ENCODE measurements at places on chromosomes 3 and 15.

DNA sequence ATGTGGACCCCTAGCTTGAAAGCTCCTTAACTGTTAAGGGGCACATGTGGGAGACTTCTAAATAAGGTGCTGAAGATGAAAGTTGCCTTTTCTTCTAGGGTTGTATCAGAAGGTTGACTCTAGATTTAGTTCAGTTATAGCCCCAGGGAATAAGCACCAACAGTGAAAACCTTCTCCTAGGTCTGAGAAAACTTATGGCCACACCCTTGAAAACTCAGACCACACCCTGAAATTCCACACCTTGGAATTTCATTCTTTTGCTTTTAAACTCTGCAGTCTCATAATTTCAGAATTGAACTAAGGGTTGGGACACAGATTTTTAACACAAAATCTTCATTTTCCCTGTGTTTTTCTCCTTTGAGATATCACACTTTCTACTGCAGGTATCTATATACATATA, 355.8 kb upstream of the IL12A start:
- H3K27me3 ChIP-seq, result no peaks in the 10 kb centered on the region
- H3K27ac ChIP-seq, result no peak overlapping the region
- H3K4me1 ChIP-seq, result peaks cover 4% of the 10 kb centered on the region

DNA sequence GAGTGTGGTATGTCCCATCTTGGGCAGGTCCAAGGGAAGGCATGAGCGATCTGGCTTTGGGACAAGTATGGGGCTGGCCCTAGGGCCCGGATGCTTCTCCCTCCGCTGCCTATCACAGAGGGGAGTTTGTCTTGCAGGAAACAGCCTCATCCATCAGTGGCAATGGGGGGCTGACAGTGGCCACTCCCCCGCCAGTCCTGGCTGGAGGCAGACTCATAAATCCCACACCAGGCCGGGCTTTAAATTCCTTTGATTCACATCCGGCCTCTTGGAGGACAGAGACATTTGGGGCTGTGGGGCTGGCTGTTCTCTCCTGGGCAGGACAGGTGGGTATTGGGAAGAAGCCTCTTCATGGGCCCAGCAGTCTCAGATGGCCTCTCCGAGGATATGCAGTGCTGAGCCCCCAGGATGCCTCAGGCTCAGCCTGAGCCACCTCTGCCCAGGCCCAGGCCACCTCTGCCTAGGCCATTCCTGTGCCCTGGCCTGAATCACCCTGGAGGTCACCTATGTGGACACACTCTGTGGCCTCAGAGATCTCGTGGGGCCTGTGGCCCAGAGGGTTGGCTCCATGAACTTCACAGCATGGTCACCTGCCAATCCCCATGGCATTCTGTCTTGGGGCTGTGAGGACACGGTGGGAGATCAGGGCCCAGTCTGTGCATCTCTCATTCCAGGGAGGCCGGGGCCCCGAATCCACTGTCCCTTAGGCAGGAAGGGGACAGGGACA, 84.2 kb upstream of the GOLGA6L4 start:
- no peak overlapping the region for H3K4me3 ChIP-seq
- H3K4me1 ChIP-seq, result peaks cover 16% of the 10 kb centered on the region
- no peak for DNase-seq
- H3K27ac ChIP-seq, result no peak overlapping the region

DNA sequence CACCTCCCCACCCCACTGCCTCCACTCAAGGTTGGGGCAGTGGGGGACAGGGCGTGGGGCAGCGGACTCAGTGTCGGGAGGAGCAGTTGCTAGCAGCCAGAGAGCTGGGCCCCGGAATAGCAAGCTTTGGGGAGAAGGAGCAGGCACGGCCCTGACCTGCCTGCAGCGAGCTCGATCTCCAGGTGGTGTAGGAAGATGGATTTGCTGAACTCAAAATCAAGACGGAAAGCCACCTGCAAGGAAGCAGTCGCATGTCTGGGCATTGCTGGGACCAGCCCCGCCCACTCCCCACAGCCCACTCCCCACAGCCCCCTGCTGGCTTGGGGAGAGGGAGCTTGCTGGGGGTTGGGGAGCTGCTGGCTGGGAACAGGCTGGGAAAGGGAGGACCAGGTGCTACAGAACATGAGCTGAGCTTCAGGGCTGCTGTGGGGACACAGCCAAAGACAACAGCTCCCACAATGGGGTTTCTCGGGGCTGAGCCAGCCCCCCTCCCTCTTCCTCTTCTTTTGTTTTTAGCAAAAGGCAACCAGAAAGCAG, 38.0 kb downstream of the FEM1B start:
- H3K4me1 ChIP-seq, result peaks cover 22% of the 10 kb centered on the region
- no peak for DNase-seq
- no peak overlapping the region for H3K27ac ChIP-seq
- no peaks in the 10 kb centered on the region for H3K36me3 ChIP-seq
- H3K4me3 ChIP-seq, result no peak overlapping the region

DNA sequence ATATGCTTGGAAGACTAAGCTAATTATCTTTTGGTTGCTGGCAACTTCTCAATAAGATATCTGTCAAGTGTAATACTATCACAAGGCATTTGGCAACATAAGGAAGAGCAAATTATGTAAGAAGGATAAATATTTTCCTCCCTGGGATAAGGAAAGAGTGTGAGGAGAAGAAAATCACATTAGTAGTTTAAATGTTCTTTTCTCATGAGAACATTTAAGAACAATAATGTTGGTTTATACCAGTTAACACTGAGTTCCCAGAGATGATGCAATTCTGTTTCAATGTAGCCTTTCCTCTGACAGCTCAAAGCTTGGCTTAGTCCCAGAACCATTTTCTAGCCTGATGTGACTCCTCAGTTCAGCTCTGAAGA, 66.1 kb upstream of the NPHP3 start:
- no peaks in the 10 kb centered on the region for H3K27me3 ChIP-seq
- no peak overlapping the region for H3K27ac ChIP-seq
- no peaks in the 10 kb centered on the region for H3K36me3 ChIP-seq
- H3K4me1 ChIP-seq, result no peaks in the 10 kb centered on the region
- no peak for DNase-seq

GRCh38 chr3:2360815-2361214, 262.1 kb downstream of the CNTN4 start:
- no peaks in the 10 kb centered on the region for H3K27me3 ChIP-seq
- no peak overlapping the region for H3K4me3 ChIP-seq
- no peak overlapping the region for H3K27ac ChIP-seq
- H3K36me3 ChIP-seq, result no peaks in the 10 kb centered on the region

DNA sequence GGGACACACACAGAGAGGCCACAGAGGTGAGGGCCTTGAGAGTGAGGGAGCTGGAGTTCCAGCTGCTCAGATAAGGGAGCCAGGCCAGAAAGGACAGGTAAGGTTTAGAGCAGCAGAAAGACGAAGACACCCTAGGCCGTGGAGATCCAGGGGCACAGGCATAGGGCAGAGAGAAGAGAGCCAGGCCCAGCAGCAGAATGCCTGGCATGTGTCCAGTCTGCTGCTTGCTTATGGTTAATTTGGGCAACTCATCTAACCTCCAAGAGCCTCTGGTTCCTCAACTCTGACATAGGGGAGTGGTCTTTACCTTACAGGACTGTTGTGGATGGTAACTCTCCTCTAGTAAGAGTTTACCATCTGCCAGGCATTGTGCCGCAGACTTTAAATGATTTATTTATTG, 35.9 kb downstream of the STARD5 start:
- H3K27ac ChIP-seq, result no peak overlapping the region
- H3K4me3 ChIP-seq, result no peak overlapping the region
- no peaks in the 10 kb centered on the region for H3K27me3 ChIP-seq

GRCh38 chr3:128572644-128573105, 77.9 kb downstream of the RPN1 start:
- peaks cover 7% of the 10 kb centered on the region for H3K27me3 ChIP-seq
- no peak overlapping the region for H3K4me3 ChIP-seq
- DNase-seq, result no peak
- H3K36me3 ChIP-seq, result no peaks in the 10 kb centered on the region

DNA sequence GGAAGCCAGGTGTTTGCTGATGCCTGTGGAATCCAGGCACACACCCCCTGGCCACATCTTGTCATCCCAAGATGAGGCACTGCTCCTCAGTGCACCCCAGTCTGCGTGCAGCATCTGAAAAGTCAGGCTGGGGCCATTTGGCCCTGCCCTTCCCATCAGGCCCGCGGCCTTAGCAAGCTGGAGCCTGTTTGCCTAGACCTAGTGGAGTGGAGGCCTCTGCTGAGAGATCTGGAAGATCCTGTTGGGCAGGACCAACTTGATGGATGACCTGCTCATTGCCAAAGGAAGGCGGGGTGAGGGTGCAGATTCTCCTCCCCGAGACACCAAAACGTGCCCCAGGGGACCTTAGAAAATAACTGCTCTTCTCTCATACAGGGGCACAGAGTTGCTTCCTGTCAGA, 220.2 kb downstream of the SHQ1 start:
- DNase-seq, result no peak
- peaks cover 8% of the 10 kb centered on the region for H3K4me1 ChIP-seq
- H3K4me3 ChIP-seq, result no peak overlapping the region
- H3K36me3 ChIP-seq, result no peaks in the 10 kb centered on the region
- H3K27ac ChIP-seq, result no peak overlapping the region
- no peaks in the 10 kb centered on the region for H3K27me3 ChIP-seq

DNA sequence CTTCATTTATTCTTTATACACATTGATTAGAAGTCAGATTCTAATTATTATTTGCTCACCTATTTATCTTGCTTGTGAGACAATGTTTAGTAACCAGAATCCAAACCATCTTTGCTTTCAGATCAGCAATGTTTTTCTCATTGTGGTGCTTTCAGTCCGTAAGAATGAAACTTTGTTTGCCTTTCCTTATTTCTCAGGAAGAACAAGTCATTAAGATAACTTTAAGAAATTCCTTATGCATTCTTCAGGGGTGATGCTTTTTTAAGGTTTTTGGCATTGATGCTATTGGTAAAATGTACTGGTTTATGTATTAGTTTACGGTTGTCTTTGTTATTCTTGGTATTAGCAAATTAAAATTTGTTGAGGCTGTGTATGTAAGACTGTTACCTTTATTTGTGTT, 120.8 kb upstream of the POU1F1 start:
- no peaks in the 10 kb centered on the region for H3K27me3 ChIP-seq
- no peaks in the 10 kb centered on the region for H3K4me1 ChIP-seq
- no peak overlapping the region for H3K27ac ChIP-seq
- H3K36me3 ChIP-seq, result no peaks in the 10 kb centered on the region

DNA sequence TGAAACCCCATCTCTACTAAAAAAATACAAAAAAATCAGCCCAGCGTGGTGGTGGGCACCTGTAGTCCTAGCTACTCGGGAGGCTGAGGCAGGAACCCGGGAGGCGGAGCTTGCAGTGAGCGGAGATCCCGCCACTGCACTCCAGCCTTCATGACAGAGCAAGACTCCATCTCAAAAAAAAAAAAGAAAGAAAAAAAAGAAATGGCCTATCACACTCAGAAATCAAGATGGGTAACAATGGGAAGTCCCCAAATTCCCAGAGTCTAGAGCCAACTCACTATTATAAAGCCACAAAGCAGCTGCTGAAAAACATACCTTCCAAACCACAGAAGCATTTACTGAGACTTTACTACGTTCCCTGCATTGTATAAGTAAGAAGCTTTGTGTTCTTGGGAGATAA, 7.5 kb downstream of the HDGFL3 start:
- H3K27ac ChIP-seq, result no peak overlapping the region
- H3K4me3 ChIP-seq, result no peak overlapping the region
- DNase-seq, result no peak

- no peaks in the 10 kb centered on the region for H3K4me1 ChIP-seq
- H3K27ac ChIP-seq, result no peak overlapping the region
- no peaks in the 10 kb centered on the region for H3K27me3 ChIP-seq
- H3K36me3 ChIP-seq, result no peaks in the 10 kb centered on the region
- H3K4me3 ChIP-seq, result no peak overlapping the region
Observed at GRCh38 chr3:87359826-87360225, 83.4 kb upstream of the POU1F1 start.

DNA sequence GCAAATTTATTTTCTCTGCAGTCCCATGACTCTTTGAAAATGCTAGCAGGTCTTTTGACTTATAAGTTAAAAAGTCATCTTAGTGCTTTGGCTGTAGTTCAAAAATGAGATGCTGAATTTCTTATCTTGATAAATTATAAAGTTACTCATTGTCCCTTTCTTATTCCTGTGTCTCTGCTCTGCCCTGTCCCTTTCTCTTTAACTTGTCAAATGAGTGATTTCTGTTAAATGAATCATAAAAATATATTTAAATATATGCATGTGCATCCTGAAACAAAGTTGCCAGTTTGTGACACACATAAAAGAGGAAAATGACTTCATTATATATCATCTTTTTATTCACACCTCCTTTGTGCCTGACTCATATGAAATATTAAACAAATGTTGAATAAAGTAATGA, 1097.3 kb upstream of the EPHA6 start:
- no peaks in the 10 kb centered on the region for H3K36me3 ChIP-seq
- no peak for DNase-seq
- no peak overlapping the region for H3K27ac ChIP-seq
- peaks cover 13% of the 10 kb centered on the region for H3K4me1 ChIP-seq
- H3K27me3 ChIP-seq, result no peaks in the 10 kb centered on the region

DNA sequence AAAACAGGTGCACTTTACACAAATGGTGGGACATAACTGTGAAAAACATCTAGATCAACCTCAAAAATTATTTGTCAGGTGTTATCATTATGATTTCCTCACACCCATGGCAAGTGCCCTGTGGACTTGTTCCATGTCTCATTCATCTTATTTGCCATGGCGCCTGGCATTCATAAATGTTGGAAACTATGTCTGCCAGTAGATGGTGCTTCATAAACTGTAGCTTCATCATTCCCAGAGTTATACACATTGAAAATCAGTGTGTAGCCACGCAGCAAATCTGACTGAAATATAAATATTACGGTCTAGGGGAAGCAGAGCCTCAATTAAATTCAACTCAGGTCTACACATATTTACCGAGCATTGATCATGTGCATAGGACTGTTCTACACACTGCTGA, 90.7 kb downstream of the IMPG2 start:
- no peak overlapping the region for H3K27ac ChIP-seq
- H3K36me3 ChIP-seq, result peaks cover 4% of the 10 kb centered on the region
- no peaks in the 10 kb centered on the region for H3K27me3 ChIP-seq
- no peak overlapping the region for H3K4me3 ChIP-seq

DNA sequence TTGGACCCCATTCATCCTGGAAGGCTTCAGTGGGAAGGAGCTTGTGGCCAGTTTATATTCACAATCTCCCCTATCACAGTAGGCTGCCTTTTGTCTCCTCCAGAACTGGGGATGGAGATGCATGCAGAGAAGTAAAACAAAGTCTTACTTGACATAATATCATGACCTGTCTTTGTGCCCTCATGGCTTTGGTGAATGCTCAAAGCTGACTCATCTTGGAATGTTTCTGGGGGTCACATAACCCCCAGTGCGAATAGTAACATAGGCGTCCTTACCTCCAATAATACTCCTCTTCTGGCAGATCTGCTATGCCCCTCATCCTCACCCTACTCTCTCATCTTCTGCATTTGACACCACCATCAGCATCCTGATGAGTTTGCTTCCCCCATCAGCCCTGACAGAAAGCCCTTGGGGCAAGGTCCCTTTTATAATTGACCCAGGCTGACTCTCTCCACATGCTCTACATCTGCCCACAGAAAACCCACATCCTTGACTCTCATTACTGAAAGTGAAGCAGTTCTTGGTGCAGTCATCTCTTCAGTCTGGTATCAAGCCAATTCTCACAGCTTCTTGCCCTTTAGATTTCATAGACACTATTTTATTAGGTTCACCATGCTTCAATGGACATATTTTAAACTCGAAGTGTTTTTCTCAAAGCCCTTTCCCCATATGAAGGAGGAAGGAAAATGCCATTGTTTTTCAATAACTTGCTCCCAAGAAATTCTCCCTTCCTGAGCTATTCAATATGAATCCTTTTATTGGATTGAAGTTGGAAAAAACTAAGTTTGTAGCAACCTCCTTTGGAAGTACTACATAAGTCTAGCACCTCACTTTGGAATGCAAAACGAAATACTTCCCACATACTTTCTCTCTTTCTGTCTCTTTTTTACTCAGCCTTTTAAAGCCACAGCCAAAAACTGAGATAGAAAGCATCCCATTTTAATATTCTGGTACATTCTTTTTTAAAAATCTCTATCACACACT, 36.6 kb downstream of the OSTN start:
- H3K27ac ChIP-seq, result no peak overlapping the region
- H3K27me3 ChIP-seq, result no peaks in the 10 kb centered on the region
